ENCODE measurements at places on chromosomes 13 and 19. TPM values are rescaled to one million over a fixed set of nuclear protein-coding genes. Genes with fewer than 3 reads are reported as not detected.

GRCh38 chr13:37209621-37210580 is 104.4 kb upstream of the CSNK1A1L start:
- DNase-seq, result no peak
- no peak overlapping the region for H3K4me3 ChIP-seq

GRCh38 chr19:41354343-41354953 is 726 bp upstream of the TGFB1 start:
- no peak for DNase-seq
- H3K4me3 ChIP-seq, result peak overlapping the region; percentile 88
- no peaks in the 10 kb centered on the region for H3K36me3 ChIP-seq
- H3K27me3 ChIP-seq, result no peaks in the 10 kb centered on the region
- peaks cover 51% of the 10 kb centered on the region for H3K4me1 ChIP-seq
- H3K27ac ChIP-seq, result peak overlapping the region; percentile 94

Gene SCAMP4
- total RNA-seq, result 65.3 TPM

Gene ADGRE3
- total RNA-seq, result not detected

DNA sequence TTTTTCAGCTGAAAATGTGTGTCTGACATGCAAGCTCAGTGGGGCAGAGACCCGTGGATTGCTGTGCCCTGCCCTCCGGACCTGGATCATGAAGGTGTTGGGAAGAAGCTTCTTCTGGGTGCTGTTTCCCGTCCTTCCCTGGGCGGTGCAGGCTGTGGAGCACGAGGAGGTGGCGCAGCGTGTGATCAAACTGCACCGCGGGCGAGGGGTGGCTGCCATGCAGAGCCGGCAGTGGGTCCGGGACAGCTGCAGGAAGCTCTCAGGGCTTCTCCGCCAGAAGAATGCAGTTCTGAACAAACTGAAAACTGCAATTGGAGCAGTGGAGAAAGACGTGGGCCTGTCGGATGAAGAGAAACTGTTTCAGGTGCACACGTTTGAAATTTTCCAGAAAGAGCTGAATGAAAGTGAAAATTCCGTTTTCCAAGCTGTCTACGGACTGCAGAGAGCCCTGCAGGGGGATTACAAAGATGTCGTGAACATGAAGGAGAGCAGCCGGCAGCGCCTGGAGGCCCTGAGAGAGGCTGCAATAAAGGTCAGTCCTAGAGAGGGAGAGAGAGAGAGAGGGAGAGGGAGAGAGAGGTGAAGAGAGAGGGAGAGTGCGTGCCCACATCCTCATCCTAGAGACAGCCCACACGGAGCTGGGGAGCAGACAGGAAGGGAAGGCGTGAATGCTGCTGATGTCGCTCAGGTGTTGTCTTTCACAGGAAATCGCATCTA is 5.1 kb upstream of the DCUN1D2 start:
- H3K4me3 ChIP-seq, result no peak overlapping the region
- no peak for DNase-seq
- no peak overlapping the region for H3K27ac ChIP-seq

Gene ZNF556
- total RNA-seq, result 1.3 TPM

- no peaks in the 10 kb centered on the region for H3K27me3 ChIP-seq
- H3K27ac ChIP-seq, result peak overlapping the region; percentile 96
- peak overlapping the region; percentile 88 for H3K4me3 ChIP-seq
- H3K36me3 ChIP-seq, result no peaks in the 10 kb centered on the region
- DNase-seq, result peak; percentile 26
These were observed 46.8 kb downstream of the PTPRS start for GRCh38 chr19:5293612-5294378.

DNA sequence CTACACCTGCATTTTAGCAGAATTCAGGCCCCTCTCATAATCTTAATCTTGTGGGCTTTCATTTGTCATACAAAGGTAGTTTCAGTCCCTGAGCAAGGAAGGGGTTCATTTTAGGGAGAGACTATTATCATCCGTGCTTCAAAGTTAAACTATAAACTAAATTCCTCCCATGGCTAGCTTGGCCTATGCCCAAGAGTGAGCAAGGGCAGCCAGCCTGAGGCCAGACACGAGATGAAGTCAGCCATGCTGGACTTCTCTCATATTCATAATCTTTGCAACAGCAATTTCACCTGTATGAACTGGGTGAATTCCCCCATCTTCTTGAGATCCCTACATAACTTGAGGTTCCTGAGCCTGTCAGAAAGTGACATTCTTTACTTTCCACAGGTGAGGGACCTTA is 13.0 kb downstream of the ERICH4 start:
- DNase-seq, result no peak
- no peaks in the 10 kb centered on the region for H3K27me3 ChIP-seq
- no peak overlapping the region for H3K4me3 ChIP-seq
- peaks cover 13% of the 10 kb centered on the region for H3K4me1 ChIP-seq
- no peak overlapping the region for H3K27ac ChIP-seq
- H3K36me3 ChIP-seq, result no peaks in the 10 kb centered on the region

GRCh38 chr13:29853131-29853530 is 2.7 kb upstream of the UBL3 start:
- H3K27ac ChIP-seq, result no peak overlapping the region
- no peak for DNase-seq
- no peaks in the 10 kb centered on the region for H3K36me3 ChIP-seq

Gene UBE2L5
- not detected for total RNA-seq

Gene TIMM29
- total RNA-seq, result 36.0 TPM

- H3K27ac ChIP-seq, result no peak overlapping the region
- DNase-seq, result no peak
- H3K27me3 ChIP-seq, result no peaks in the 10 kb centered on the region
- no peak overlapping the region for H3K4me3 ChIP-seq
These were observed 40.2 kb upstream of the PEG3 start for GRCh38 chr19:56880592-56881190.

Gene ZNF728
- total RNA-seq, result 4.4 TPM

DNA sequence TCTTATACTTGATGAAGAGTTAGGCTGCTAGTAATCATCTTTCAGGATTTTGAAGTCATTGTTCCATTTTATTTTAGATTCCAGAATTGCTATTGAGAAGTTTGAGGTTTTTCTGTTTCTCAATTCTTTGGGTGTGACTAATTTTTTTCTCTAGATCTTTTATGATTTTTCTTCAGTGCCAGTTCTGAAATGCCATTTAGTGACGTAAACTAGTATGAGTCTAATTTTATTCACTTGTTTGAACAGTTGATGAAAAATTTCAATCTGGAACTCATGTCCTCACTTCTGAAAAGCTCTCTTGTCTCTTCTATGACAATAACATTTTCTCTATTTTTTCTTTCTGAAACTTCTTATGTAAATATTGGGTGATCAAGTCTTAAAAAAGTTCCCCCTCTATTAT is 188.5 kb upstream of the HTR2A start:
- no peak overlapping the region for H3K27ac ChIP-seq
- H3K36me3 ChIP-seq, result no peaks in the 10 kb centered on the region
- H3K27me3 ChIP-seq, result no peaks in the 10 kb centered on the region
- DNase-seq, result no peak
- no peak overlapping the region for H3K4me3 ChIP-seq

GRCh38 chr19:30784850-30785457 is 412.8 kb downstream of the ZNF536 start:
- no peaks in the 10 kb centered on the region for H3K4me1 ChIP-seq
- DNase-seq, result peak; percentile 30
- no peaks in the 10 kb centered on the region for H3K27me3 ChIP-seq
- no peaks in the 10 kb centered on the region for H3K36me3 ChIP-seq
- H3K27ac ChIP-seq, result no peak overlapping the region

Gene ZNF428
- 53.8 TPM for total RNA-seq

Gene CEACAM6
- not detected for total RNA-seq

Gene ZGLP1
- 3.0 TPM for total RNA-seq

DNA sequence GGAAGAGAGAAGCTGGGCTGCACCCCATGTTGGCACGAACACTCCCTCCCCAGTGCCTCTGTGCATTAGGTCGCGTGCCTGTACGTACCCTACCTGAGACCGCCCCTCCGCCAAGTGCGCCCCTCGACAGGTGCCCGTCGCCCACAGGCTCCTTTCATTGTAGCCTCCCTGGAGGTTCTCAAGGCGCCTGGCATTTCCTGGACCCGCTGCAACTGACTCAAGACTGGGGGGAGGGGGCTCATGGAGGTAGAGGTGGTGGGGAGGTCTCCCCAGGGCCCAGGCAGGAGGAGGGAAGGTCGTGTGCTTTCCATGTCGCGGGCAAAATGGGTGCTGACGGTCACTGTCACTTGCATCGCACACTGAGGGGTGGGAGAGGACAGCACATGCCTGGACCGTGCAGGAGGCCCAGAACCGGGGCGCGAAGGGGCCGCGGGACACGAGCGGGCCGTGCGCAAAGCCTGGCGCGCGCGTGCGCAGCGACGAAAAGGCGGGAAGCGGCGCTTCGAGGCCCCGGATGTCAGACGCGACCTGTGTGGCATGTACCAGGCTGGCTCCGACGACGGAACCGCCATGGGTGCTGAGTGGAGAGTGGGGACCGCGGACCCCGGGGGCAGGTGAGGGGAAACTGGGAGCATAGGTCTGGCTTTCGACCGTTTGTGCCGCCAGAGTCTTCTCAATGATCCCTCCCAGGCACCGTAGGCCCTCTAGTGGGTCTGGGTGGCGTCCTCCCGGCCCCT is 16.5 kb downstream of the NFIX start:
- H3K27me3 ChIP-seq, result no peaks in the 10 kb centered on the region
- no peak overlapping the region for H3K4me3 ChIP-seq
- H3K4me1 ChIP-seq, result no peaks in the 10 kb centered on the region
- DNase-seq, result no peak

DNA sequence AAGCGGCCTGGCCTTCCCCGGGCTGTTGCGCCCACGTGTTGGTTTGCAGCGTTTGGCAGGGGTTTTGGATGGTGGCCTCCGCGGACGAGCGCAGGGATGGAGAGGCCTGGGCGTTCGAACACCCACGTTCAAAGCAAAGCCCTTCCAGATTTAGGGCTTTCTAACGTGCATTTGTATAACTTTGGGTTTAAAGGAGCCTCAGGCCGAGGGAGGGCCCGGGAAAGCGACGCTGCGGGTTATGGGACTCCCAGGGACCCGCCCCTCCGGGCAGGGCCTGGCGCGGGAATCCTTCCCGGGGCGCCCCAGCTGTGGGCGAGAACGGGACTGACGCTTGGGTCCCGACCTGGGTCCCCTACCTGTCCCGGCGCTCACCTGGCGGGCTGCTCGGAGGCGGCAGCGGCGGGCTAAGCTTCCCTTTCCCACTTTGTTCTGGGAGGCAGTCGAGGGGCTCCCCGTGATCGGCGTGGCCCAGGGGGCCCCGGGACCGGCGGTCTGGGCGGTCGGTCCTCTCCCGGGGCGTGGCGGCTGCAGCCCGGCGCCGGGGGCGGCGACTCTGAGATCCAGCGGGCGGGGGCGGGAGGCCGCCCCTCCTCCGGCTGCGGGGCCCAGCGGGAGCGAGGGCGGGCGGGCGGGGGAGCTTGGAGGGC is at the start of gene FBXO17:
TSS of gene FBXO17 (minus strand) at position 529 of the 647 bp plus-strand sequence. CDS start 25,423 bp downstream, outside the sequence.
- peak; percentile 29 for DNase-seq
- peak within 1 kb of the TSS; percentile 87 for H3K27ac ChIP-seq
- H3K4me3 ChIP-seq, result peak within 1 kb of the TSS; percentile 65
- H3K36me3 ChIP-seq, result peaks cover 3% of the 10 kb centered on the region
- no peaks in the 10 kb centered on the region for H3K4me1 ChIP-seq

Measured in tibial nerve (tissue), 4 donors.